ENCODE measurements at places on chromosomes 6 and 20. TPM values are rescaled to one million over a fixed set of nuclear protein-coding genes. Genes with fewer than 3 reads are reported as not detected.

DNA sequence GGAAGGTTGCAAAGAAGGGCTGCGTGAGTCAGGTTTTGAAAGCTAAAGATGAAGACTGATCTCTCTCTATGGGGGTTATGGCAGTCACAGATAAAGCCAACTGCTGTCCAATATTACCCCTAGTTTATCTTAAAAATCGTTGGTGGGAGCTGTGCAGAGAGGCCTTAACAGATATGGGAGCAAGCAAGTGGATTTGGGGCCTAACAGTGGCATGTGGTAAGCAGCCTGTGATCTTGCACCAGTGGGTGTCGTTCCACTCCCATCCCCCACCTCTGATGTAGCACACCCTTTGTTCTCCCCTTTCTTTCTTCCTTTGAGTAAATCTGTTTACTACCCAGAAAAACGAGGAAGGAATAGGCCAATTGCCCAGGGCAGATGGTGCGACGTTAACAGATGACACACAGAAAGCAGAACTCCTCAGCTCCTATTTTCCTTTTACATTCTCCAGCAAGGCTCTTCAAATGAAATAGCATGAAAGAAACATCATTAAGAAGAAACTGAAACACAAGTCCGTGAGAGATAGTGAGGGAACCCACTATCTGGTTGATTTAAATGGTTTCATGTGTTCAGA is 274.1 kb upstream of the CITED2 start:
- DNase-seq: no peak

DNA sequence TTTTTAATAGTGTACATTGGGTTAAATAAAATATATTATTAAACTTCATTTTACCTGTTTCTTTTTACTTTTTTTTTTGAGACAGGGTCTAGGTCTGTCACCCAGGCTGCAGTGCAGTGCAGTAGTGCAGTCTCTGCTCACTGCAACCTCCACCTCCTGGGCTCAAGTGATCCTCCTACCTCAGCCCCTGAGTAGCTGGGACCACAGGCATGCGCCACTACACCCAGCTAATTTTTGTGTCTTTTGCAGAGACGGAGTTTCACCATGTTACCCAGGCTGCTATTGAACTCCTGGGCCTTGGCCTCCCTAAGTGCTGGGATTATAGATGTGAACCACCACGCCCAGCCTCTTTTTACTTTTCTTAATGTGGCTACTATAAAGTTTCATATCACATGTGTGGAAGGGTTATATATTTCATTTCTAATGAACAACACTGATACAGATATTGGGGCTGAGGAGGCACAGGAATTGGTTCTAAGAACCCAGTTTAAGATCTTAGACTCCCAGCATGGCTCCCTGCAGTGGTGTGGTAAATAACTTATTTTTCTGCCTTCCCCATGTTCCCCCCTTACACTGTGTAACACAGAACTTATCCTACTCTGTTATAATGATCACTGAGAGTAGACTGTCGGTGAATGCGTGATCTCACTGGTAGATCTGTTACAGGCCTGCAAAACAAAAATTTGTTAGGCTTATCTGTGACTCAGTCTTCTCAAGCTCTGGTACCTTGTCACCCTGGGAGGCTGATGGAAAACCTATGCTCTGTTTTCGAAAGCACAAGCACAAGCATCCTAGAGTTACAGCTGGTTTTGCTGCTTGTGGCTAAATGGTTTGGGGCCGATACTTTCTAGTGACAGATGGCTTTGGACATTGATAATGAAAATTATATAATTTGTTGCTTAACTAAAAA is 5.8 kb upstream of the ATXN1 start:
- no peak for DNase-seq

- DNase-seq: no peak
Measured at GRCh38 chr6:28979679-28980078, 25.4 kb downstream of the ZNF311 start.

- DNase-seq: no peak
Measured at GRCh38 chr6:157546321-157546720, 165.3 kb downstream of the ZDHHC14 start.

Gene NQO2
- 42.4 TPM for total RNA-seq

Gene GLP1R
- not detected for total RNA-seq

GRCh38 chr20:57484772-57485171 is 40.2 kb downstream of the CTCFL start:
- DNase-seq: peak; percentile 35

DNA sequence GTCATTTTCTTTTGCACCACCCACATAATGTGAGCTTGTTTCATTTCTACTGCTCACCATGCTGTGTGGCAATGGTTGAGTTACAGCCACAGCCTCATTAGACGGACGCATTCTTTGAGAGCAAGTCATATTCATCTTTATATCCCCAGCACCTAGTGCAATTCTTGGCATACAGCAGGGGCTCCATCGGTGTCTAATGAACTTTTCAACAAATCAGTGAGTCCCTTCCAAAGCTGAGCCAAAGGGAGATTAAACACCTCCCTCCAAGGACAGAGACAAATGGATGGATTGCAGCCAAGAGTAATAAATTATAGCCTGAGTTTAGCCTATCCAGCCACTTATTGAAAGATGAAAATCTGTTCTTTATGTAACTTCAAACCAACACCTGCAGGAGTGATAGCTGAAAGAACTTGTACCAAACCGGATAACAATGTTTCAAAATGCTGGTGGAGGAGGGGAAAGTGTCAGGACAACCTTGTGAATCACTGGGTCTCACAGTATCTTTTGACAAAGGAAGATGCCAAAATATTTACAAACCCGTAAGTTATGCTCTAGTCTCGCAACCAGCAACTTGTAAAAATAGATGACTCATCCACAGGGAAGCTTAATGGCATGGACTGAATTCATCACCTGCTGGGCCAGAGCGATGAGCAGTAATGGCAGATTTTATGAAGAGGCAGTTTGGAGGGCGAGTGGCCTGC is 139.0 kb downstream of the PXDC1 start:
- no peak for DNase-seq

DNA sequence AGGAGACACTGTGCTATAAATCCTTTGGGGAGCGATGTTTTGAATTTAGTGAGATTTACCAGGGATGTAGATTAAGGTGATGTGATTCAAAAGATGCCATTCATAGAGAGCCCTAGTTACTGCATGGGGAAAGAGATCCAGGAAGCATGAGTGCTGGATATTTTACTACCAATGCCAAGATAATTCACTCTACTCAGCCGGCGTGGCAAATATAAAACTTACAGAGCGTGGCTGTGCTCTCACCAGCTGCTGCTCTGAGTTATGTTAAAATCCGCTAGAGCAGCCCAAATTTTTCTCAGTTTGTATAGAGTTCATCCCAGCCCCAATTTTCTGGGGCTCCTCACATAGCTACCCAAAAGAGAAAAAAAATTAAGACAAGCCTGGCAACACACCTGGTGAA is 48.6 kb downstream of the BFSP1 start:
- no peak for DNase-seq

DNA sequence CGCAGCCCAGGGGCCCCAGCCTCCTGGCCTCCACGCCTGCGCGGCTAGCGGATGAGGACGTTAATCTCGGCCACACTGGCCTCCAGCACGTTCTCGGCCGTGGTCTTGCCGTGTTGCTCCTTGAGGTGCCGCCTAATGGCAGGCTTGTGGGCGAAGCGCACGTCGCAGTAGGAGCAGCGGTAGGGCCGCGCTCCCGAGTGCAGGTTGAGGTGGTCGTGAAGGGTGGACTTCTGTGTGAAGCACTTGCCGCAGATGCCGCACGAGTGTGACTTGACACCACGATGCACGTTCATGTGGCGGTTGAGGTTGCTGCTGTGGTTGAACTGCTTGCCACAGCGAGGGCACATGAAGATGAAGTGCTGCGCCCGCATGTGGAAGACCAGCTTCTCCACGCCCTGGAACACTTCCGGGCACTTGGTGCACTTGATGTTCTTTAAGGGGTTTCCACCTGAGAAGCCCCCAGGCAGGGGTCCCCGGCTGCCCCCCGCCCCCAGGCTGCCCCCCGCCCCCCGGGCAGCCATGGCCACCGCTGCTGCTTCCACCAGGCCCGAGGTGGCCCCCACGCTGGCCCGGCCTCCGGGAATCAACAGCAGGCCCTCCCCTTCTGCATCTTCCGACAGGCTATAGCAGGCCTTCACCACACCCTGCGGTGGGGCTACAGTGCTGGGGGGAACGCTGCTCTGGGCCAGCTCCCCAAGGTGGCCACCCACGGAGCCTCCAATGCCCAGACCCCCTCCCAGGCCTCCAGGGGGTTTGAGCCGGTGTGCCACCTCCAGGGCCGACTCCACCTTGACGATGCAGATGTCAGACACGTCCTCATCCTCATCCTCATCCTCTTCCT is 1.8 kb downstream of the ZBTB12 start:
- DNase-seq: no peak

DNA sequence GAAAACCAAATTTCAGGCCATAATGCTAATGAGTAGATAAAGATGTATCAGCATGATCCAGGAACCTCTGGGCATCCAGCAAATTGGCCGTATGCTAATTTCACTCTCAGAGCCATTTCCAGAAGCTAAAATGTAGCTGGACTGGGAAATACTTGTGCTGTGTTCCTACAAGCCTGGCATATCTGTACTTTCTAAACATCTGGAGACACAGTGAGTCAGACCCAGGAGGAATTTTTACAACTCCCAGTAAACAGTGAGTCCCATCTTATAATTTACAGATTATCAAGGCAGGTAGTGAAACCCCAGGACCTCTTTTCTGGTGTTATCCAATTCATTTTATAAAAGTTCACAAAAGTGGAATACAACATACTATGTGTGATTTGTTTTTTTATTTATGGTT is 683.0 kb upstream of the ADGRB3 start:
- no peak for DNase-seq

DNA sequence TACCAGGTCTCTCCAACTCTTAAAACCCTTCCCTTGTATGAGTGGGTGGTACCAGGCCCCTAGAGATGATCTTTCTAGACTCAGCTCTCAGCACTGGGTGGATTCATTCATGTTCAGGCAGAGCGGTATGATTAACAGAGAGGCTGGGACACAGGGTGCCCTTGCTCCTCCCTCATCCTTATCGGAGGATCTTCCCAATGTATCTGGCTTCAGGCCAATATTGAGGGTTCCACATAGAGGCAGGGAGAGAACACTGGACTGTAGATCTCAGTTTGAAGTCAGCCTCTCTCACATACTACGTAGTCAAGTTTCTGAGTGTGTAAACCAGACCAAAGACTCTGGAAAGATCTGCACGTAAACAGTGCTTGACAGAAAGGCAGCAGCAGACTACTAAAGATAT is 366.2 kb downstream of the DHX35 start:
- no peak for DNase-seq

DNA sequence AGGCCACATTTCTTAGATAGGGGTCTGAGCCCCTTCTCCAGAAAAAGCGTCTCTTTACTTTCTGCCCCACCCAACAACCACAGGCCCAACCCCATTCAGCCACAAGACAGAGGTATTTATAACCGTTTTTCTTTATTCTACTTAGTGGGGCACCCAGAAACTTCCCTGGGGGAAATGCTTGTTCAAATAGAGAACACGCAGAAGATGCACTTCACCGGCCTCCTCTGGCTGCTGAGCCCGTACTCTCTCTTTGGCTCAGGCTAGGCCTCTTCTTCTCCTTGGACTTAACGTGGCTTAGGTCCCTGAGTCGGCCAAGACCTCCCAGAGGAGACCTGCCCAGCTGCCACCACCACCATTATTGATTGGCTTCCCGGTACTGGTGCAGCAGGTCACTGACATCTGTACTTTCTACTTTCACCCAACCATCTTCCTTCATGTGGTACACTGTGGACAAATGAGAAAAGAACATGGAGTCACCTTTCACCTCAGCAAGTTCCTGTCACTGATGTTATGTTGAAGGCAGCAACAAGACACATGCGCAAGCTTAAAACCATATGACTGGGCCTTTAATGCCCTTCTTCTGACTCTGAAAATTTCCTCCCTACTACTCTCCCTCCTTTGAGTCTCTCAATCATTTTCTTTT is 2.2 kb upstream of the TAP2 start:
- DNase-seq: peak; percentile 64

GRCh38 chr6:132275066-132275970 is 126.0 kb downstream of the MOXD1 start:
- DNase-seq: no peak

Gene TRDN
- total RNA-seq: 5.4 TPM

DNA sequence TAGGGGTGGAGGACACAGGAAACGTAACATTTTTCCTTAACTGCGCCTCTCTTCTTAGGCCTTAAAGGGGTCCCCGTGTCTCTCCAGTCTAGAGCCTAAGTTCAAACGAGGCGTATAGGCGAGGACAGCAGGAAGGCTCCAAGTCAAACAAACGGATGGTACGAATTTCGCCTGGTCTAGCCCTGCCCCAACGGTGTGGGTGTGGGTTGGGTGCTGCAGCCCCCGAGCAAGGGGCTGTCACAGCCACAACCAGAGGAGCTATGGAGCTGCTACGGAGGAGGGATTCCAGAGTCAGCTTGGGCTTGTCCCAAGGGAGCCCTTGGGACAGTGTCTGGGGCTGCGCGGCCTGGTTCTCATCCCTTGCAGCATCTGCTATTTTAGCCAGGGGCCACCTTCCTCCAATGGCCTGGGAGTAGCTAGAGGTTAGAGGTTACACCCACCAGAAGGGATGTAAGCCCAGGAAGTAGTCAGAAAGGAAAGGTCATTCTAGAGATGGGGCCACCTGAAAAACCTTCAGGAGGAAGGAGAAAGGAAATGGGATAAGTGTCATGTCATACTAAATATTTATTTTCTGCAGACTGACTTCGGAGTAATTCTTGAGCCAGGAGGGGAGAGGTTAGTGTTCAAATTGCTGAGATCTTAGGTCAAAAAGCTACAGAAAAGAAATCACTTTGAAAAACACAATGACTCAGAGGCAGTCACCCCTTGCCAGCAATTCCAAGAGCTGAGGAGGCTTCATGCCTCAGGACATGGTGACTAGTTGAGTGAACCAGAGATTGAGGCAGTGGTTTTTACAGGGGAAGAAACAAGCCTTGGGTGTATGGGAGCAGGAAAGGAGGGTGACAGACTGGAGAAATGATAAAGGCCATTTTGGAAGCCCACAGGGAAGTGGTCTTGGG is 21.7 kb downstream of the VPS52 start:
- peak; percentile 72 for DNase-seq

DNA sequence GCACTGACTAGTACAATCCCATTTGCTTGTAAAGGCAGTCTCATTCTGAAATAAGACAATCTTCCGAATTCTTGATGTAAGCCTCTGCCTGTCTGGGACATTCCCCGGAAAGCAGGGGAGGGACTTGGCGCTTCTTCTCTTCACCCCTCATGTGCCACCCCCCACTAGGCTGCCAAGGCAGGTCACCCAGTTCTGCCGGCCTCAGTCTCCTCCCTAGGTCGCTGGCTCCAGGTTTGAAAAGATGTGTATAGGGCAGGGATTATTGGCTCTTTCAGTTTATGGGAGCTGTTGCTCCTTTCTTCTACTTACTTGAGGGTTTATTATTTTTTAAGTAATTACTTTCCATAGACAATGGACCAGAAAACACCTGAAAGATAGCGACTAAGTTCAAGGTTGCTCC is 158.1 kb upstream of the RPS6KA2 start:
- no peak for DNase-seq

DNA sequence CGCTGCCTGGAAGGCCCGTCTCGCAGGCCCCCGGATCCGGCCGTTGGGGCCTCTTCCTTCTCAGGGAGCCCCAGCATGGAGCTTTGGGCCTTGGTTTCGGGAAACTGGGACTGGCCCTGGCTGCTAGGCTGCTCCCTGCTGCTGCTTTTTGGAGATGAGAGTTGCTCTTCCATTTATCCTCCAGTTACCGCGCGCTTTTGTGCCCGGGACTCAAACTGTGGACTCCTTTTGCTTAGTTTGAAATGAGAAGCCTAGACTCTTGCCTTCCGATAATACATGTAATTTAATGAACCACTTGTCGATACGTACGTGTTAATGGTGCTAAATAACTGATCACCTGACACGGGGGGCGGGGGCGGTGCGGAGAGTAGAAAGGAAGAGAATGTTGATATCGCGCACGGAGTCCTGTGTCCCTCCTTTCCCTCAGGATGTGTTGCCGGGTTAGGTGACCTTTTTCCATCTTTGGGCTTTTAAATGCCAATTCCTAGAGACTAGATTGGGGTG is 968 bp downstream of the PHF3 start:
- peak; percentile 83 for DNase-seq

Measured in posterior vena cava (tissue), 2 donors.